Stomach (tissue), 19 donors: ENCODE measurements at places on chromosomes 1 and 21. TPM values are rescaled to one million over a fixed set of nuclear protein-coding genes. Genes with fewer than 3 reads are reported as not detected.

DNA sequence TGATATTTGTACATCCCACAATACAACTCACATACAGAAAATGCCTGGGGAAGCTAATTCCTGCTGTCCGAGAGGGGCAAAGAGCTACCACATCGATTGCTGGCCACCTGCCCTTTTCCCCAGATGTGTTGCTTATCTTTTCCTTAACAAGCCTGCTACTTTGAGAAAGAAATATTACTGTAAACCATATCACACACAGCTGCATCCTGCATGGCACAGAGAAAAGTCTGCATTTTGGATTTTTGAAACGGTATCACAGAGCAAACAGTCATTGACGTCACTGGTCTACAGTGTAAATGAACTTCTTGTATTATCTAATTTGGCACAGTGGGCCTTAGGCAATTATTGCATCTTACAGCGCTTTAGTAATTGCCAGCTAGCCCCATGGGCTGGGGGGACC lies 164.7 kb downstream of the CLIC6 start:
- H3K4me3 ChIP-seq = no peak overlapping the region
- H3K27me3 ChIP-seq = no peaks in the 10 kb centered on the region
- peaks cover 44% of the 10 kb centered on the region for H3K4me1 ChIP-seq
- DNase-seq = peak; percentile 33
- peak overlapping the region; percentile 77 for H3K27ac ChIP-seq
- H3K36me3 ChIP-seq = peaks cover 27% of the 10 kb centered on the region

DNA sequence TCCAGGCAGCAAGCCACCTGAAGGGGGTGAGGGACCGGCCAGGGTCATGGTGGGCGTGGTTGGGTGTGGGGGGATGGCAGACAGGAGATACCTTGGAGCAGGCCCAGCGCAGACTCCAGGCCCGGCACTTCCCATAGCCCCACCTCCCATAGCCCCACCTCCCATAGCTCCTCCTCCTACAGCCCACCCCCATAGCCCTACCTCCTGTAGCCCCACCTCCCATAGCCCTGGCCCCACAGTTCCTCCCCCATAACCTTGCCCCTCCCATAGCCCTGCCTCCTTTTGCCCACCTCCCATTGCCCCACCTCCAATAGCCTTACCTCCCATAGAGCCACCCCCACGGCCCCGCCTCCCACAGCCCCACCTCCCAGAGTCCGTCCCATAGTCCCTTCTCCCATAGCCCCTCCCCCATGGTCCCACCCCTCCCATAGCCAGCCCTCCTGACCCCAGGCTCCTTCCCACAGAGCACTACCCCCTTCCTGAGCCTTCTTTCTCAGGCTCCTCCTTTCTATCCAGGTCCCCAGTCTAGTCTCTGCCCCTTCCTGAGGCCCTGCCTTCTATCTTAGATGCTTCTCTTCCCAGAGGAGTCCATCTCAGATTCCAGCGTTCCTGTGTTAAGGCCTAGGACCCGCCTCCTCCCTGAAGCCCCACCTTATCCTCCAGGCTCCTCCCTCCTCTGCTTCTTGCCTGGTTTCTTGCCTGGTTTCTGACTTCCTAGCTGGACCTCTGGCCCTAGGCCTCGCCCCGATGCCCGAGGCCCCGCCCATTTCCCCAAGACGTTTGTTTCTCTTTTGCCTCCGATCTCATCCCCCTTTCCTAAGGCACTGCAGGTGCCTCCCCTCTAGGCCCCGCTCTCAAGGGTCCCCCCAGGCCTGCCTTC lies 46.8 kb downstream of the PTPRU start:
- no peak for DNase-seq
- H3K4me1 ChIP-seq = peaks cover 7% of the 10 kb centered on the region
- no peak overlapping the region for H3K27ac ChIP-seq
- H3K36me3 ChIP-seq = peaks cover 19% of the 10 kb centered on the region

- H3K4me1 ChIP-seq = peaks cover 7% of the 10 kb centered on the region
- no peaks in the 10 kb centered on the region for H3K36me3 ChIP-seq
- DNase-seq = peak; percentile 8
- no peak overlapping the region for H3K4me3 ChIP-seq
Observed at GRCh38 chr1:19877821-19878636, 4.2 kb upstream of the OTUD3 start.

GRCh38 chr1:55367273-55367672 lies 152.1 kb upstream of the USP24 start:
- H3K36me3 ChIP-seq = no peaks in the 10 kb centered on the region
- no peaks in the 10 kb centered on the region for H3K27me3 ChIP-seq
- no peak for DNase-seq

Gene DTL
- 1.6 TPM for total RNA-seq

GRCh38 chr21:44831227-44831860 lies 13.5 kb upstream of the SUMO3 start:
- peaks cover 12% of the 10 kb centered on the region for H3K27me3 ChIP-seq
- H3K36me3 ChIP-seq = no peaks in the 10 kb centered on the region
- H3K27ac ChIP-seq = no peak overlapping the region
- peaks cover under 1% of the 10 kb centered on the region for H3K4me1 ChIP-seq
- no peak overlapping the region for H3K4me3 ChIP-seq
- no peak for DNase-seq
